CD4-positive, CD25-positive, alpha-beta regulatory T cell (primary cell): ENCODE measurements at places on chromosomes 3 and 15.

DNA sequence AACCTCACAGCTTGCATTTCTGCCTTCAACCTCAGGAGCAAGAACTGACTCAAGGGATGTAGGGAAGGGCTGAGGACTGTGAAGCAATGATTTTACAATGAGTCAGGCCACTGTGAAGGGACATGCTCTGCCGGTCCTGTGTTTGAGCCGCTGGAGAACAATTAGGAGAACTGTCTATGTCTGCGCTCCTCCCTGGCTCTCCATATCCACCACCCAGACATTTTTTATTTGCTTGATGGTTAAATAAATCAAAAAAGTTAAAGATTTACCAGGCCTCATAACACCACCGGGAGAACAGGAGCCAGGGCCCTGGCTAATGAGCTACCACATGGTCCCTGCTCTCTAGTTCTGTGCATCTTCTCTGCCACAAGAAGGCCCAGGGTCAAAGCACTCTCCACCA is 29.6 kb downstream of the SEC61A1 start:
- DNase-seq, result no peak

GRCh38 chr15:51828621-51829375 is 655 bp upstream of the TMOD3 start:
- DNase-seq, result no peak

DNA sequence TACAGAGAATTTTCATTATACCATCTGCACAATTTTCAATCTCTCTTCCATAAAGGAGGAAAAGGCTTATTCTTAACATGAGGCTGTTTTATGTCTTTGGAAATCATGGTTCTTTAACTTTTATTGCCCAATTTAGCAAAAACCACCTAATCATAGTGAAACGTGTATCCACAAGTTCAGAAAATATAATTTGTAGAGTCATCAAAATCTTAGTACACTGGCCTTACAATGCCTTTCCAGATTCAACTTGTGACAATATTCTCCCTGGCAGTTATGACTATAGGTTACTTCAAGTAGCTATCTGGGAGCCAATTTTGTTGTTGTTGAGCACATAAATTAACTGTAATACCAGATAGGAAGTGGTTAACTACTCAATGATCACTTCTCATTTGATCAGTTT is 10.9 kb downstream of the BNIP2 start:
- DNase-seq, result no peak

- DNase-seq, result no peak
Observed at GRCh38 chr3:50532062-50532705, 28.8 kb upstream of the CACNA2D2 start.

- no peak for DNase-seq
Observed at GRCh38 chr15:77541421-77542181, 91.1 kb downstream of the LINGO1 start.

GRCh38 chr15:78000927-78001249 is 76.6 kb downstream of the TBC1D2B start:
- no peak for DNase-seq

- DNase-seq, result no peak
Observed at GRCh38 chr3:180762866-180763265, 83.6 kb upstream of the CCDC39 start.

DNA sequence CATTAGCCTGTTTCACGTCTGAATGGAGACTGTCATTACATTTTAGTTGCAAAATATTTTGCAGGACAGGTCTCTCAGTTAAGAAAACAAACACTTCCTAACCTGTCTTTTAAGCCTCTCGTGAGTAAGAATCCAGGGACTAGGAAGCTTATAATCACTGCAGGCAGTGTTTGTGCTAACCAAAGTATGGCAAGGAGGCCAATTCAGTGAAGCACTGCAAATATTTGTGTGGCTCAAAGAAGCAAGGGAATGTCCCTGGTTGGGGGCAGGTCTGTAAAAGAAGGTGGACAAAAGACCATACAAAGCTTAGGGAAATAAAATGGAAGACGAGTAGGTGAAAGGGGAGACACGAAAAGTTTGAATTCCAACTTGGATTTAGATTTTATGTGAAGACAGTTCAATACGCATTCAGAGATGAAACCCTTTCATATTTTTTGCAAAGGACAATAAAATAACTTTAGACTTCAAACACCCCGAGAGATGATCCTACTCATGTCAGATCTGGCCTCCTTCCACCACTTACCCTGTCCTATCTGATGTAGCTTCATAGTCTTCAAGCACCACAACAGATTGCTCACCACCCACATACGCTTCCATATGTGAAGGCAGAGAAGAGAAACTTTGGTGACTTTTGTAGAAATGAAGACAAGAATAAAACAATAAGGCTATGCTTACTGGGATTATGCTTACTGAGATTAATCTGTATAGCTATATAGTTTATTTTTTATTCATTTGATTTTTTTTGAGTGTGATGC is 240.9 kb downstream of the TUSC7 start:
- DNase-seq, result no peak

DNA sequence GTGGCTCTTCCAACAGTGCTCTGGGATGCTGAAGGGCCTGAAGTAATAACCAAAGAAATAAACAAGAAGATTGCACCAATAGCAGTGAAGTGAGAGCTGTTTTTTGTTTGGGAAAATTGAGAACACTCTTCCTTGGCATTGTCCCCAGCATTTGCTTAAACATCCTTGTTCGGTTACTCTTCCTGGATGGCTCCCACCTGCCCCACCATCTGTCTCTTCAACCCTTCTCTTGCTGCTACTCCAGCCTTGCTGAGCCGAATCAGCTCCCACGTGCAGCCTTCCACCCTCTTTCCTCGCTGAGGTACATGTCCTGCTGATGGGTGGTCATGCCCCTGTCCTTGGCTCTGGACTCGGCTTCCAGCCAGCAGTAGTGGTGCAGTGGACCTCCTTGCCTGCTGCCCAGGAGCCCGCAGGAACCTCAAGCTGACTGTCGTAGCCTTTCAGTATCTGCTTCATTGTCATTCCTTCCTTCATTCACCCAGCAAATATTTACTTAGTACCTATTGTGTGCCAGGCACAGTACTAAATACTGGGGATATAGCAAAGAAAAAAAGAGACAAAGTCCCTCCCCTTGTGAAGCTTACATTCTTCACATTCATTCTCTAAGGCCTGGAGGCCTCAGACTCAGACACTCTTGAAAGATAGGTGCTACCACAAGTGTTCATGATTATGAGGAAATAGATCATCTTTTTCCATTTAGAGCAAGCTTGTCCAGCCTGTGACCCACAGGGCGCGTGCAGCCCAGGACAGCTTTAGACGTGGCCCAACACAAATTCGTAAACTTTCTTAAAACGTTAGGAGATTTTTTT is 17.1 kb upstream of the VILL start:
- no peak for DNase-seq

GRCh38 chr3:39250116-39250747 is 29.6 kb downstream of the CX3CR1 start:
- no peak for DNase-seq

GRCh38 chr3:108415661-108416060 is 94.7 kb downstream of the MYH15 start:
- DNase-seq, result no peak

GRCh38 chr3:153970047-153970446 is 151.1 kb upstream of the ARHGEF26 start:
- no peak for DNase-seq

GRCh38 chr3:141236361-141236760 is 4.7 kb downstream of the PXYLP1 start:
- no peak for DNase-seq

- DNase-seq, result no peak
Observed at GRCh38 chr15:50148362-50148963, 29.4 kb upstream of the ATP8B4 start.

DNA sequence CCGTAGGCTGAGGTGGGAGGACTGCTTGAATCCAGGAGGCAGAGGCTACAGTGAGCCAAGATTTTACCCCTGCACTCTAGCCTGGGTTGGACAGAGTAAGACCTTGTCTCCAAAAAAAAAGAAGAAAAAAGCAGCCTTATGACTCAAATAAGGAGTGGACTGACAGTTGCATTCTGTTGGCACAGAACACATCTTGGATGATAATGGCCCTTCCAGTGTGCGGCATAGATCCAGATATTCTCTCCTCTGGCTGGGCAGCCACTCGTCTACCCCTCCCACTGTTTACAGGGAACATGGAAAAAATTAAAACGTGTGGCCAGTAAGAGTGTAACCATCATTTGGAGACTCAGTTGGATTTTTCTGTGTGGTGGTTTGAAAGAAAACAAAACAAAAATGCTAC is 118.6 kb upstream of the RNF7 start:
- DNase-seq, result no peak

- DNase-seq, result no peak
Observed at GRCh38 chr3:184765047-184765729, 46.8 kb upstream of the VPS8 start.

GRCh38 chr3:193756536-193756935 is 163.5 kb downstream of the OPA1 start:
- no peak for DNase-seq

GRCh38 chr3:151248772-151249337 is 29.5 kb downstream of the P2RY14 start:
- DNase-seq, result no peak

GRCh38 chr15:79740561-79740960 is 156.3 kb downstream of the MTHFS start:
- DNase-seq, result no peak

DNA sequence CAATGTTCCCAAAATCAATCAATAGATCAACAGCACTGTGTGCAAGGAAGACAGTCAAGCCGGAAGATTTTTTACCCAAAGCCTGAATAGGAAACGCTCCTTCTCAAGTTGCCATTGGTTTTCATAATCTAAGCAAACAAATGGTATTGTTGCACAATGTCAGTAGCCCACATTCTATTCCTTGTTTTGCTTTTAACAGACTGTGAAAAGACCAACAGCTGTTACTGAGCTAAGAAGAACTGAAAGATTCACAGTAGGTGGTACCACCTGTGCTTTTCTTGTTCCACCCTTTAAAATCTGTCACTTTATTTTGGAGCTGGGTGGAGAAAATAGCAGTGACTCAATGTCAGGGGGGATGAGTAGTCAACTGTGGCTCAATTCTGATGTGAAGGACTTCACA is 357.5 kb upstream of the CADM2 start:
- DNase-seq, result no peak

DNA sequence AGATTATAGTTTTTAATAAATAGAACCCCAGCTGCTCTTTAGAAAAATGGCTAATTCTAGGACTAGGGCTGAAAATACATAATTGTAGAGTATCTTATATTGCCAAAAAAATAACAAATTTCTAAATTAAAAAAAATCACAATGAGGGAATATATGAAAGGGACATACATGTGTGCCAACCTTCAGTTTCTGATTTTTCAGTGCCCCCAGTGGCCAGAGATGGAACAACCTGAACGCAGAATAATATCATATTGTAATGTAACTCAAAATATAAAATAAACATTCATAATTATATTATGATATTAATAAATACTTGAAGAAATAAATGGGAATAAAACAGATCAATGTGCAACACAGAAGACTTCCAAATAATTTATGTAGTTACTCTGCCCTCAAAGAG is 460.5 kb downstream of the ZNF385D start:
- no peak for DNase-seq

DNA sequence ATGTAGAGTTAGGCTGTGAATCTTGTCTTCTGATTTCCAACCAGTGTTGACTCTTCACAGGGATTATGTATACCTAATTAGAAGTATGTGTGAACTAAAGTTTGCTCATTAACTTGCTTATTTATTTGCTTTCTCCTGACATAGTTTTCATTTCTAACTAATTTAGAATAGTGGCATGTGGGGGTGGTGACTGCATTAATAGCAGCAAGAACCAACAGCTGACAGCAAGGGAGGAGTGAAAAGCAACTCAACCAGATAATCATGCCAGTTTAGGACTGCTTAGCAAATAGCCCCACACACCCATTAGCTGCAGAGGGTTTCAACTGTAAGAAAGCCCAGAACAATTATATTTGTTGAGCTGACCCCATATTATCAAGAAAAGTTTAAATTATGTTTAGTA is 3.8 kb downstream of the ST3GAL6 start:
- no peak for DNase-seq

- DNase-seq, result no peak
Observed at GRCh38 chr15:39188930-39189329, 391.9 kb upstream of the THBS1 start.

GRCh38 chr3:29410660-29411405 is 130.0 kb downstream of the RBMS3 start:
- DNase-seq, result no peak

DNA sequence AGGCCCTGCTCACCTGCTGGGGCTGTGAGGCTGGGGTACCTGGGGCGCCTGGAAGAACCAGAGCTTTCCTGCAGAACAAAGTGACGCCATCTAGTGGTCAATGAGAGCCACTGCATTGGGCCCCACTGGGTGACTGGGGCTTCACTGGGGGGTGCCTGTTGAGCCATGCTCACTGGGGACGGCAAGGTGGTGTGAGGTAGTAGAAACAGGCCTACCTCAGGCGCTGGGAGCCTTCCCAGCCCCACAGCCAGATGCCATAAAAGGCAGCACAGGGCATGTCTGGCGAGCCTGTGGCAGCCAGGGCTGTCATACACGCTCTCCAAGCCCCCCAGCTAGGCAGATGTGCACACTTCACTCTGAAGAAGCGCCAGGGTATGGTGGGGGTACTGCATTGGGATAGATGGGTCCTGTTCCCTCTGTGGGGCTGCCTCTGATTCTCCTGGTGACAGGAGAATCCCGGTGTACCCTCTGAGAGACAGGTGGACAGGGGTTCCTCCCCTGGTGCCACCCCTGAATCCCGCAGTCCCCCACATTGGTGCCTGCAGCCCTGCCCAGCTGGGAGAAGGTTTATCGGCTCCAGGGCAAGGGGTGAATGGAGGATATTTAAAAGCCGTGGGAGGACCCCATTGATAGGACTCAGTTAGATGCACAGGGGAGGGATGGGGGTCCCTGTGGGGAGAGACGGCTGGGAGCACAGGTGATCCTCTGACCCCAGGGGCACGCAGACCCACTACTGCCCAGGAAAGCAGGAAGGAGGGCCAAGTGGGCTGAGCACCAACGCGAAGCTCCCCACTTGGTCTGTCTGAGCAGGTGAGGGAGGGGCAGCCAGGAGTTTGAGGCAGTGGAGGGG is 178.8 kb downstream of the NSMCE3 start:
- DNase-seq, result peak; percentile 34

DNA sequence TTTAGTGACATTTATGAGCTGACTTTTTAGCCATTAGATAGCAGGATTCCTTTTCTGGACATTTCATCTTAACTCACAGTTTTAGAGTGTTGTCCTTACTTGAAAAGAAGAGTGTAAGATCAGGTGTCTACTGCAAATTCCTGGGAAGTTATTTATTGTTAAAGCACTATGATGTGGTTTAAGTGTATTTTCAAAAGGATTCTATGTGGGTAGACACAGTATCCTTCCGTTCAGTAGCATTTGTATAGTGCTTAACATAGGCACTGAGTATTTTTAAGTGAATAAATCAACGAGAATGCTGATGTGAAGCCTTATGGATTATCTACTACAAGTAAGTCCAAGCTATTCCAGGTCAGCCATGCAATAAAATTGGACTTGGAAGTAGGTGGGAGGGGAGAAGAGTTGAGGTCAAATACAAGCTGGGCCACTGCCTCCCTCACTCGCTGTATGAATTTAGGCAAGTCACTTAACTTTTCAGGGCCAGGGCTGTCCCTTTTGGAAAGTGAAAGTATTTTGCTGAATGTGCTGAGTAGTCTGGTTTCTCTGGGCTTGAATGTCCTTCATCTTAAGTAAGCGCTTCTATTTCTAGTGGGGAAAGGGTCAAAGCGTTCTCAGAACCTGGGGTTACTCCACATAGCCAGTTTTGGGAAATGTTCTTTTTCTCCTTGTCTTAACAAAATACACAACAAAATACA is 48.6 kb downstream of the GAP43 start:
- peak; percentile 20 for DNase-seq
